H1 (cell line): ENCODE measurements at places on chromosomes 1 and 21. TPM values are rescaled to one million over a fixed set of nuclear protein-coding genes. Genes with fewer than 3 reads are reported as not detected.

Gene IL19
- not detected in 2 replicates for polyA plus RNA-seq

Gene SYPL2
- 1.5 and 1.6 TPM in 2 replicates for polyA plus RNA-seq

Gene LAPTM5
- polyA plus RNA-seq = 0.77 and 1.4 TPM in 2 replicates

Gene GJA9
- polyA plus RNA-seq = not detected in 2 replicates

Gene DCDC2B
- polyA plus RNA-seq = not detected in 2 replicates

Gene GPR37L1
- polyA plus RNA-seq = 0.23 and 0.25 TPM in 2 replicates

Gene RABGGTB
- 46.3 and 70.7 TPM in 2 replicates for polyA plus RNA-seq

Gene KCNJ6
- polyA plus RNA-seq = 0.20 and 0.51 TPM in 2 replicates

Gene SCYL3
- 2.4 and 2.7 TPM in 2 replicates for polyA plus RNA-seq

Gene C4BPA
- polyA plus RNA-seq = not detected in 2 replicates

Gene NPL
- polyA plus RNA-seq = 2.2 and 2.6 TPM in 2 replicates

Gene OR2L13
- polyA plus RNA-seq = not detected in 2 replicates

Gene PHGDH
- 358 and 537 TPM in 2 replicates for polyA plus RNA-seq

Gene NGF
- polyA plus RNA-seq = 1.6 TPM in 2 replicates

Gene LYPLA2
- 211 and 231 TPM in 2 replicates for polyA plus RNA-seq

Gene CSF3R
- not detected in 2 replicates for polyA plus RNA-seq

Gene MTF2
- polyA plus RNA-seq = 32.9 and 72.1 TPM in 2 replicates

Gene ASPM
- polyA plus RNA-seq = 3.3 and 5.1 TPM in 2 replicates

Gene MATN1
- polyA plus RNA-seq = 0.11 and 0.12 TPM in 2 replicates

Gene CD1B
- polyA plus RNA-seq = not detected in 2 replicates

Gene TMEM269
- polyA plus RNA-seq = 0.14 TPM in 2 replicates

Gene AUNIP
- polyA plus RNA-seq = 15.4 and 18.6 TPM in 2 replicates

Gene SPRR2B
- polyA plus RNA-seq = not detected in 2 replicates

Gene HSD3B2
- 0.05 TPM in 1 of 2 replicates, not detected in the other for polyA plus RNA-seq

Gene IL24
- polyA plus RNA-seq = not detected in 2 replicates

Gene SIPA1L2
- 7.7 and 11.5 TPM in 2 replicates for polyA plus RNA-seq

Gene SYT11
- 6.1 and 7.2 TPM in 2 replicates for polyA plus RNA-seq

Gene OR6P1
- polyA plus RNA-seq = not detected in 2 replicates

Gene KRTAP21-1
- polyA plus RNA-seq = not detected in 2 replicates

Gene SFT2D2
- 5.4 and 9.0 TPM in 2 replicates for polyA plus RNA-seq

Gene KCNE2
- 0.09 and 0.14 TPM in 2 replicates for polyA plus RNA-seq

Gene DDR2
- polyA plus RNA-seq = 0.77 and 1.00 TPM in 2 replicates
